ENCODE measurements at places on chromosomes 1 and 21.

DNA sequence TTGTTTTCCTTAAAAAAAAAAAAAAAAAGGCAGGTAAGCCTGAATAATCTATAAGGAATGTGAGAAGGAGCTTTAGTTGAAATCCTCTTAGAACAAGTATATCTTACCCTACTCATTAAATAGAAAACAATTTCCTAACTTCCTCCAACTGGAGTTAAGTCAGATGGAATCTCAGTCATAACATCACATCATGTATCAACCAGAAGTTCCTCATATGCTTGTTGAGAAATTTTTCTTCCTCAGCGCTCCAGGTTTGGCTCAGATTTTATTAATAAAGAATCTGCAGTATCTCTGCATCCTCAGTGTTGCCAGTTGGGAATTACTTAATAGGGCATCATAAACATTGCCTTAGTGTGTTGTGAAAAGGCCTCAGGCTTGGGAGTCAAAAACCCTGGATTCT is 37.6 kb downstream of the DUSP10 start:
- H3K27ac ChIP-seq: no peak overlapping the region
- H3K36me3 ChIP-seq: peaks cover 3% of the 10 kb centered on the region
- H3K4me3 ChIP-seq: no peak overlapping the region
- H3K27me3 ChIP-seq: no peaks in the 10 kb centered on the region

DNA sequence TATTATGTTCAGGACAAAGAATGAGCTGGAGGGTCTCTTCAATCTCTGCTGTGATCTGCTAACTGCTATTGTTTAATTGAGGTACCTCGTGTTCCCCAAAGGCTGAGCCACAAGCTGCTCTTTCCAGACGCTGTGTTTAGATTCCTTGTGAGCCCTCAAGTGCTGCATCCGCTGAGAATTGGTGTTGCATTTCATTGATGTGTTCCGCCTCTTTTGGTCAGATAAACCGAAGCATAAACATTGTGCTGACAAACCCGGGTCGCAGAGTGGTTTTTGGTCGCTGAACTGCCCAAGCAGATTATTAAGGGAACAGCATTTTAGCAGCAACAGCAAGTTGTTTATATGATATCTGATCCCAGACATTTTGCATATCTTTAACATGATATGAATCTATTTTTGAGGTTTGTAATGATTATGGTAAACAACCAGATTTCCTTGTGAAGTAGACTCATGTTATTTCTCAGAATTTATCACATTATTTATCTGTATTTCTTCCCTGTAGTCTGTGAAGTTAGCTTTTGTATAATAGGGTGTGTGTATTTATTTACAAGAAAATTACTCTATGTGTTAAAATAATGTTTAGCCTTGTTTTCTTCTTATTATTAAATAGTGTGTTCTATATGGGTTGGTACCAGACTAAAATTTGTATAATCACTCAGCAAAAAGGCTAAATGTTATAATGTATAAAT is 217.2 kb upstream of the C1orf105 start:
- H3K4me1 ChIP-seq: no peaks in the 10 kb centered on the region
- H3K36me3 ChIP-seq: no peaks in the 10 kb centered on the region
- H3K27me3 ChIP-seq: no peaks in the 10 kb centered on the region
- H3K27ac ChIP-seq: no peak overlapping the region

- H3K27ac ChIP-seq: no peak overlapping the region
- peaks cover 9% of the 10 kb centered on the region for H3K4me1 ChIP-seq
- no peak for DNase-seq
- no peak overlapping the region for H3K4me3 ChIP-seq
- peaks cover 100% of the 10 kb centered on the region for H3K36me3 ChIP-seq
Observed at GRCh38 chr1:17412093-17412870, 27.2 kb downstream of the RCC2 start.

DNA sequence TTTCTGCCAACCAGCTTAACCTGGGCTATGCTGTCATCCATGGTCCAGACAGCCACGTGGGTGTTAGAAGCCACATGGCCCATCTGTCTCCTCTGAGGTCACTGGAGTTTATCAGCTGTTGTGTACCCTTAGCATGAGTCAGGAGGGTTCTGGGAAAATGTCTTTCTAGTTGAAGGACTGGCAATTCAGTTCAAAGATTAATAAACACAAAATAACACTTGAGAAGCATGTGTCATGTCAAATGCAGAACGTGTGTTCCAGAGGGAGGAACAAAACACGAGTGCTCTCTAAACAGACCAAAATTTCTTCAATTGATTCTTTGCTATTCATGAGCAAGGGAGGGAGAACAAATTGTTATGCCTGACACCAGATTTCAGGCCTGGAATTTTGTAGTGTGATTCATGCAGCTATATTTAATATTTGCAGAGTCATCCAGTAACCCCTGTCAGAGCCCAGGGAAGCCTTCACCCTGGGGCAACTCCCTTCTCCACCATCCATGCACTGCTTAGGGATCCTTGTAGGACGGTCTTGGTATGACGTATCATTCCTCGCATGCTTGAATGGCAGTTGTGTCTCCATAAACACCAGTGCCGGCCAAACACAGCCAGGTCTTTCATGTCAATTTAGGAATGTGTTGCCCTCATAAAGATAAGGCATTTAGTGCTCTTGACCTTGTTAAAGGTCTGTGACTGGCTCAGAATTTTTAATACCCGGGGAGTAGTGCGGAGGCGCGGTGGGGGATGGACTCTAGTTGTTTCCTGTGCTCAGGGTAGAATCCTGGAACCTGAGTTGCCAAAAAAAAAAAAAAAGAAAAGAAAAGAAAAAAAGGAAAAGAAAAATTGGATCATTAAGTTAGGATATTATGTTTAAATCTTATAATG is 27.7 kb upstream of the DYRK1A start:
- no peaks in the 10 kb centered on the region for H3K4me1 ChIP-seq
- H3K36me3 ChIP-seq: no peaks in the 10 kb centered on the region
- H3K4me3 ChIP-seq: no peak overlapping the region
- peak overlapping the region; percentile 63 for H3K27ac ChIP-seq
- DNase-seq: peak; percentile 49

DNA sequence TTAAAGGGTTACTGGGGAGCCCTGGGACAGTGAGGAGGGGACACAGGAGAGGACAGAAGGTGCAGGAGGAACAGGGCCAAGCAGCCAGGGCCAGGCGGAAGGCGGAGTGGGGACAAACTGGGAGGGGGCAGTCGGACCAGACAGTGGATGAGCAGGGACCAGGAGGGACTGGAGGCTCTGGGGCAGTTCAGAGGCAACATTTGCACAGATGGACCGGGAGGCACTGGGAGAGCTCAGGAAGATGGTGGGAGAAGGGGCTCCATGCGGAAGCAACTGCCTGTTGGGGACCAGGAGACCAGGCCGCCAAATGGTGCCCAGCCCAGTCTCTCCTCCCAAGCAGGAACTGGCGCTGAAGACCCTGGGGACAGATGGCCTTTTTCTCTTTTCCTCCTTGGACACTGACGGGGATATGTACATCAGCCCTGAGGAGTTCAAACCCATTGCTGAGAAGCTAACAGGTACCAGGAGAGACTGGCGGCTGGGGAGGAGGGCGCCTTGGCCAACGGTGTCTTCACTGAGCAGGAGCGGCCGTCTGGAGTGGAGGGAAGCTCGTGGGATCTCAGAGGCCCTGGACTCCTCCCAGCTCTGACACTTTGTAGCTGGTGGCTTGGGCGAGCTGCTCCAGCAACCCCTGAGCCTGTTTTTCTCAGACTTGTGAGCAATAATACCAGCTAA is 847 bp downstream of the SELENON start:
- H3K27ac ChIP-seq: peak overlapping the region; percentile 71
- peak; percentile 51 for DNase-seq
- H3K4me1 ChIP-seq: peaks cover 55% of the 10 kb centered on the region
- peaks cover 11% of the 10 kb centered on the region for H3K36me3 ChIP-seq
- H3K4me3 ChIP-seq: peak overlapping the region; percentile 72
- H3K27me3 ChIP-seq: no peaks in the 10 kb centered on the region

DNA sequence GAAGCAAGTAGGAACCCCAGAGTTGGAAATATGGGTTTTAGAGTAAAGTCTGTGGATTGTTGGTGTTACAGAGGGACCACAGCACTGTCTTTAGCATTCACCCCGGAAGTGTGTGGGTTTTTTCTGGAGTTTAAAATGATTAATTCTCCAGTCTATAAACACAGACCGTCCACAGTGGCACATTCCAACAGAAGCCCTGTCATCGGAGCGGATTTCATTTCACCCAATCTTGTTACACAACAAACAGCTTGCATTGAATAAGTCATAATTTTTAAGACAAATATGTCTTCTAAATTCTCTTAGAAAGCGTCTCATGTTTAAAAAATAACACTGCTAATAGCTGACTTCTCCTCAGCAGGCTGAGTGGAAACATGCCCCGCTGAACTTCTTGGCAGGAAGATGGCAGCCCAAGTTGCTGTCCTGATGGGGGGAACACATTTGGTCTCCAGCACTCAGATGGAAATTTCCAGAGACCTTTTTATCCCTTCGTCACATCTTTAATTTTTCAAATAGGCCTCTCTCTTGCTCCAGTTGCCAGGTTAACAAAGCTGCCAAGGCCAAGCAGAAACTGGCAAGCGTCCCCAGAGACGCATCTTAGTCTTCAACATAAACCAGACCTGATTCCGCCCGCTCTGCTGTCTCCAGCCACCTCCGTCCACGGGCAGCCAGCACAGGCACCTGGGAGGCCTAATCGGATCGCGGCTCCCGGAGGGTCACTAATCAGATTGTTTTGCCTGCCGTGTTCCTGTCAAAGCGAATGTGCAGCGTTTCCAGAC is 28.8 kb upstream of the SLC19A1 start:
- H3K27ac ChIP-seq: no peak overlapping the region
- no peaks in the 10 kb centered on the region for H3K4me1 ChIP-seq
- H3K4me3 ChIP-seq: no peak overlapping the region
- DNase-seq: peak; percentile 24
- H3K36me3 ChIP-seq: no peaks in the 10 kb centered on the region

DNA sequence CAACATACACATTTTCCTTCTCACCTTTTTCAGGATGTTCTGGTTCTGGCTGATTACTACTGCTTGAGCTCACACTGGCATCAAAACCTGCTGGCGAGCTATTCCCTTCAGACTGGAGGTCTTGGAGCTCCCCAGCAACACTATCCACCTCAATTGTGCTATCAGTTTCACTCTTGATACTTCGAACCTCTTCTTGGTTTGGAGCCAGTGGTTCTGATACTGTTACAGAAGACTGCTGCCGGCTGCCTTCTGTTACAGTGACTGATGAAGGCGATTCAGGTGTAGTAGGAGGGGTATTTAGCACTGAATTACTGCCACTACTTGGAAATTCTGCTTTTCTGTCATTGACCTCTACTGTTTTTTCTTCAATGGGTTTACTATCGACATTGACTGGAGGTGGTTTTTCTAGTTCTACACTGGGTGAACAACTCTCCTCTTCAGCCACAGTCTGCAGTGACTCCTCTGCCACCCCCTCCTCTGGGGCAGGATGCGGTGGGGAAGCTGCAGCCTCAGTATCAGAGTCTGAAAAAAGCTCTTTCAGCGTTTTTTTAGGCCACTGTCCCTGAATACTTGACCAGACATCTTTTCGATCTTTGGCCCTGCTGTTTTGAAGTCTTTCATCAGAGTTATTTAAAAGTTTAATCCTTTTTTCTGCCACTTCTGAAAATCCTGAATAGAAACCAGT is 20.7 kb upstream of the RBM34 start:
- peaks cover 61% of the 10 kb centered on the region for H3K36me3 ChIP-seq
- no peak overlapping the region for H3K4me3 ChIP-seq
- no peaks in the 10 kb centered on the region for H3K27me3 ChIP-seq

DNA sequence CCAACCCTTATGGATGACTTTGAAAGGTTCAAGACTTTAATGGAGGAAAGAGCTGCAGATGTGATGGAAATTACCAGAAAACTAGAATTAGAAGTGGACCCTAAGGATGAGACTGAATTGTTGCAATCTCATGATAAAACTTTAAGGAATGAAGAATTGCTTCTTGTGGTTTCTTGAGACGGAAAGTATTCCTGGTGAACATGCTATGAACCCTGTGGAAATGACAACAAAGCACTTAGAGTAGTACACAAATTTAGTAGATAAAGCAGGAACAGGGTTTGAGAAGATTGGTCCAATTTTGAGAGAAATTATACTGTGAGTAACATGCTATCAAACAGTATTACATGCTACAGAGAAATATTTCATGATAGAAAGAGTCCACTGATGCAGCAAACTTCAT is 215.4 kb downstream of the OMA1 start:
- no peaks in the 10 kb centered on the region for H3K36me3 ChIP-seq
- H3K4me3 ChIP-seq: no peak overlapping the region
- DNase-seq: no peak
- H3K4me1 ChIP-seq: no peaks in the 10 kb centered on the region

GRCh38 chr1:192575499-192576189 is at the start of gene RGS1:
Gene RGS1, plus strand, starts transcription at chr1:192575773. Its CDS starts 20 bp downstream, at chr1:192575793.
- no peaks in the 10 kb centered on the region for H3K36me3 ChIP-seq
- H3K4me1 ChIP-seq: peaks cover 33% of the 10 kb centered on the region
- H3K27ac ChIP-seq: peak within 1 kb of the TSS; percentile 18
- peak; percentile 56 for DNase-seq

- peaks cover 69% of the 10 kb centered on the region for H3K36me3 ChIP-seq
- H3K27me3 ChIP-seq: no peaks in the 10 kb centered on the region
- H3K4me3 ChIP-seq: no peak overlapping the region
- peak; percentile 77 for DNase-seq
- H3K27ac ChIP-seq: peak overlapping the region; percentile 50
- H3K4me1 ChIP-seq: peaks cover 59% of the 10 kb centered on the region
Observed at GRCh38 chr1:26833432-26834405, 7.2 kb downstream of the ZDHHC18 start.

DNA sequence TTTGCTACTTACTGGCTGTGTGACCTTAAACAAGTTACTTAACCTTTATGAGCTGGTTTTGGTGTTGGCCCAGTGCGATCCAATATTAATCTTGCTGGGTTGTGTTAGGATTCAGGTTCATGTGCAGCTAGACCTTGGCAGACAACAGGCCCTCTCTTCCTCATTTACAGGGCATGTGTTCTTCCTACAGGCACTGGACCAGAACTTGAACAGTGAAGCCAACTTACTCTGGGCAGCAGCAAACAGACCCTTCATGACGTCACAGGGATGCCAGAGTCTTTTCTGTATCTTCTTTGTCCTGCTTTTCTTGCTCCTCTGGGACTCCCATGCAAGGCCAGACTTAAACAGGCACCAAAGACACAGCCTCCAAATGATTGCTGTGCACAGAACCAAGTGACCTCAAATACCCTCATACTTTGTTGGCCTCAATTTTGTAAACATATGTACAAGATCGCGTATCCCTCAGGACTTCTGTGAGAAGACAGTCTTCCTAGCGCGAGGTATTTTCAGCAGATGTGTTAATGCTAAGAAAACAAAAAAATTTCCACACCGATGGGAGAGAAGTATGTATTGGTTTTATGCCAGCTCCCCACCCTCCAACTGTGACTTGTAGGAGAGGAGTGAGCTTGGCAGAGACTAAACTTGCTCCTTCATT is 73.7 kb downstream of the URB2 start:
- H3K27ac ChIP-seq: no peak overlapping the region
- no peak for DNase-seq
- no peaks in the 10 kb centered on the region for H3K4me1 ChIP-seq
- H3K27me3 ChIP-seq: no peaks in the 10 kb centered on the region

GRCh38 chr21:39014747-39015146 is 168.5 kb downstream of the PSMG1 start:
- peak overlapping the region; percentile 65 for H3K27ac ChIP-seq
- H3K4me1 ChIP-seq: peaks cover 18% of the 10 kb centered on the region
- H3K4me3 ChIP-seq: no peak overlapping the region
- H3K27me3 ChIP-seq: no peaks in the 10 kb centered on the region

GRCh38 chr1:207268337-207268736 is 53.1 kb upstream of the CD55 start:
- no peak overlapping the region for H3K27ac ChIP-seq
- no peaks in the 10 kb centered on the region for H3K27me3 ChIP-seq
- no peaks in the 10 kb centered on the region for H3K36me3 ChIP-seq
- no peak overlapping the region for H3K4me3 ChIP-seq
- no peak for DNase-seq
- H3K4me1 ChIP-seq: no peaks in the 10 kb centered on the region
